Thyroid gland (tissue), 4 donors: ENCODE measurements at places on chromosomes 1 and 21. TPM values are rescaled to one million over a fixed set of nuclear protein-coding genes. Genes with fewer than 3 reads are reported as not detected.
A peak's percentile ranks its signal among the peaks of the same experiment; 100 is the strongest.

DNA sequence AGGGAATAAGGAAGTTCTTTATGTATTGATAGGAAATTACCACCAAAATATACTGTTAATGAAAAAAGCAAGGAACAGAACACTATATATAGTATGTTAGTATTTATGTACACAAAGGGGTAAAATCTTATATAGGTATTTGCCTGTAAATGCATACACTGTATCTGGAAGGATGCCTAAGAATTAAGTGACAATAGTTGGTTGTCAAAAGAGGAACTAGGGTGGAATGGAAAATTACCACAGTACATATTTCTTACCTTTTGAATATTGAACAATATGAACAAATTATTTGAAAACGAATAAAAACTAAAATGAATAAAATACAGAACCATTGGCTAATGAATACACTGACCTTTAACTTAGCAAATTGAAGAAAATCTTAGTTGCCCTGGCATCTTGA lies 13.6 kb downstream of the ARPC5 start:
- no peak overlapping the region for H3K4me3 ChIP-seq
- peaks cover 10% of the 10 kb centered on the region for H3K4me1 ChIP-seq
- no peaks in the 10 kb centered on the region for H3K36me3 ChIP-seq
- H3K27me3 ChIP-seq = no peaks in the 10 kb centered on the region

DNA sequence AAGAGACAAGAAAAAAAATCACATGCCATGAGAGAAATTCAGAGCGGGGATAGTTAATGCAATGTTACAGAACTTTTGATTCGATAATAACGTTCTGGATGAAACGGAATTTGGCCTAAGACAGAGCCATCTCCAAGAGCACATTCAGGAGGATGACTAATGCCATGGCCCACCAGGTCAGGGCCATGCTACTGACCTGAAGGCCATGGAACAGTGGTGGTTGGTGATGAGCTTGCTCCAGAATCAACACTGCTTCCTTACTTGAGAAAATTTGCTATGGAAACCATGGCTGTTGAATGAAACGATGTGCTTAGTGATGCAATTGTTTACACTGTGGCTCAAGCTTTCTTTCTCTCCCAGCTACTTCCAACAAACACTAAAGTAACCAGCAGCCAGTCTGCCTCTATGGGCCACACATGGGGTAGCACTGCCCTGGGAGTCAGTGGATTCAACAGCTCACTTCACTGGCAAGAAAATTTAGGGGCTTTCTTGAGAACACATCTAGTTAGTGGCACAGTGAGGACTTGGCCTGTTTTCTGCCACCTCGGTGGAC lies 299.1 kb downstream of the PCP4 start:
- DNase-seq = no peak
- H3K36me3 ChIP-seq = no peaks in the 10 kb centered on the region
- no peak overlapping the region for H3K4me3 ChIP-seq
- H3K4me1 ChIP-seq = no peaks in the 10 kb centered on the region

DNA sequence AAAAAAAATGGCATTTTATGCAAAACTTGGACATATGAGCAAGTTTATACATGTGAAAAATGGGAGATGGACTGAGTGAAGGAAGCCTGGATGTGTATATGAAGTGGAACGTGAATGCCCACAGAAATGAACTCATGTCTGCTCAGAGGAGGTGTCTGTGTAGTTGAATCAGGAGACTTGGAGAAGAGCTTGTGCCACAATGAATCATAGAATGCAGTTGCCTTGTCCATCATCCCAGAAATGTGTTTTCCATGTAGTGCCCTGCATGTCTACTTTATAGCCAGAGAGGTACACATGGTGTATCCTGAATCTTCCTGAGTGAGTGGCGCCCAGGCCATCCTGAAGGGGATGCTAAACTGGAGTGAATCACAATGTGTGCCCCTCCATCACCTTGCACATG lies 2.6 kb upstream of the ILDR2 start:
- H3K27ac ChIP-seq = no peak overlapping the region
- H3K27me3 ChIP-seq = no peaks in the 10 kb centered on the region
- H3K4me3 ChIP-seq = no peak overlapping the region
- peaks cover 7% of the 10 kb centered on the region for H3K4me1 ChIP-seq
- DNase-seq = no peak
- no peaks in the 10 kb centered on the region for H3K36me3 ChIP-seq

GRCh38 chr1:46643368-46643775 lies 24.8 kb downstream of the ATPAF1 start:
- H3K27ac ChIP-seq = no peak overlapping the region
- H3K4me3 ChIP-seq = no peak overlapping the region
- peak; percentile 7 for DNase-seq
- no peaks in the 10 kb centered on the region for H3K27me3 ChIP-seq
- no peaks in the 10 kb centered on the region for H3K36me3 ChIP-seq

GRCh38 chr1:199510314-199510713 lies 517.2 kb upstream of the NR5A2 start:
- no peak overlapping the region for H3K4me3 ChIP-seq
- H3K27ac ChIP-seq = no peak overlapping the region
- H3K4me1 ChIP-seq = no peaks in the 10 kb centered on the region
- no peaks in the 10 kb centered on the region for H3K36me3 ChIP-seq
- no peaks in the 10 kb centered on the region for H3K27me3 ChIP-seq

Gene MMP23B
- total RNA-seq = 4.9 TPM

Gene KCNN3
- total RNA-seq = 3.5 TPM

Gene LCE2B
- not detected for total RNA-seq

Gene ARHGEF16
- 20.7 TPM for total RNA-seq

Gene SF3B4
- total RNA-seq = 10.2 TPM
